NCI-H1436 (cell line): ENCODE measurements at places on chromosomes 7 and 10.
A peak's percentile ranks its signal among the peaks of the same experiment; 100 is the strongest.

- no peak for DNase-seq
Measured at GRCh38 chr7:38502289-38502688, 128.9 kb downstream of the AMPH start.

DNA sequence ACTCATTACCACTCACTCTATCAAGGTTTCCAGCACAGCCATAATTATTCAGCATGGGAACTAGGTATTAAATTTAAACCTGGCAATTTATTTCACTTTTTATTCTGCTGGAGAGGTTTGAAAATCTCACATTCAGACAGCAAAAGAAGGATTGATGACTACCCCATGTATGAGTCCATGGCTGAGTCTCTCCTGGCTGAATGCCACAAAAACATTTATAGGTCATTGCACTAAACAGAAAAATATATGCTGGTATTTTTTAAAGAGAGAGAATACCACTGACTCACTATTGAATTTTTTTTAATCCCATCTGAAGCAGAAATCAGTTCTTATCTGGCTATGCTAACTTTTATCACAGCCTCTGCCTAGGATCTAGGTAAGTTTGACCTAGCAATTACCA, 336.3 kb downstream of the PPP1R3A start:
- DNase-seq = no peak

DNA sequence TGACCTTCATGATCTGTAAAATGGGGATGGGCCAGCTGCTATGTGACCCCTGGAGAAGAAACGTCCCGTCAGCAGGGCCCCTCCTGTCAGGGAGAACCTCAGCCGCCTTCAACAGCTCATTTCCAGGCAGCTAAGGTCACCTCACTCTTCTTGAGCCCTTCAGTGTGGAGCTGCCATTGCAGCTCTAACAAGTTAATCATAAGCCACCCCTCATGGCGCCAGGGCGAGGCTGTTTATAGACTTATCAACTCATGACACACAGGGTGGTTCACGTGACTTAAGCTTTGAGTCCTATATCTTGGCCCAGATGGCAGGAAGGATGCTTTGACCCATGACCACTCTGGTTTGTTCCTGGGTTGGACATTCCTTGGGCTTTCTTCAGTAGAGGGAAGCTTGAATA, 315.1 kb downstream of the TNS3 start:
- DNase-seq = no peak

GRCh38 chr10:113376428-113376827, 176.4 kb upstream of the HABP2 start:
- no peak for DNase-seq

- no peak for DNase-seq
Measured at GRCh38 chr7:42269161-42269560, 32.2 kb upstream of the GLI3 start.

DNA sequence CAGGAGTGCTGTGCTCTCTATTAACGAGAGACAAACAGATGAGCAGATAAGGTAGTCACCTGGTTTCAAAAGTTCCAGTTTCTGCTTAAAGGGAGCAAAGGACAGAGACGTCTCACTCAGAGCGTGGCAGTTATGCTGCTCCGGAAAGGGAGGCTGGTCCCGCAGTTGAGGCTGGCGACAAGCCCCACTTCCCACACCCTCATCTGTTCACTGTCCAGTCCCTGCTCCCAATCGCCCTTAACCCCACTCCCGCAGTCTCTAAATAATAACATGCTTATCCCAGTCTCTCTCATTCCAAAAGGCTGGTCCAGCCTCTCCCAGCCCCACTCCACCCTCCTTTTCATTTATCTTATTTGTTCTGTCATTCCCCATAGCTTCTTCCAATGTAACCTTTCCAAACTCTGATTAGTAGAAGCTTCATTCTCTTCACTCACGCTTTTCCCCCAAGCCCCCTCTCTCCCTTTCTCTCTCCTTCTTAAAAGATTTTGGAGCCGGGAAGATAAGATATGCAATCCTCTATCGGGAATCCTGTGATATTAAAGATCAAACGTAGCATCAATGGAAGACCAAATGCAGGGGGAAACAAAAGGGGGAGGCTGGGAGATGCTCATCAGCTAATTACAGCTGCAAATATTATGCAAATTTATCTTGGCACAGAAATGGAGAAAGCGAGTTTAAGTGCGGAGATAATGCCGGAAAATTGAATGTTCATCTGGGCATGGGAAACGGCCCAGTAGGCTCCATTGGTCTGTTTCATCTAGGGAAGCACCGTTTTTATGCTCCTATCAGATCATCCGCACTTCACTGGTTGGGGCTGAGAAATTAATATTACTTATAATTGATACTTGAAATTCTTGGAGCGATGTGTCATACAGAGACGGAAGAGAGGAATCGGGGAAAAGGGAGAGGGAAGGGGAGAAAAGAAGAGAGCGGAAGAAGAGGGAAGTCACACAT, 16.3 kb upstream of the GATA3 start:
- DNase-seq = no peak

DNA sequence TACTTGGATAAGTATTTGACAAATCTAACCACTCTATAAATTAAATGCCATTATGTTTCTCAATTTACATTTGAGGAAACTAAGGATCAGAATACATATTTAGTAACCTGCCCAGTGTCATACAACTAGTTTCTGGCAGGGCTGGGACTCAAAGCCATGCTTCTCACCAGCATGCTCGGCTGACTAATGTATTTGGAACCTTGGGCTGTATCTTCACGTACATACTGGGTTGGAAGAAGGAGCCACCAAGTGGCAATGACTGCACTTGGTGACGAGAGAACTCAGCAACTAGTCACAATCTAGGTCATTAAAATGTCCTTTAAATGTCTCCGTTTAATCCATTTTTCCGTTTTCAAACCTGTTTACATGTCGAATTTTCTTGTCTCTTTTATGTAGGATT, 42.9 kb downstream of the CHRM2 start:
- DNase-seq = no peak

- no peak for DNase-seq
Measured at GRCh38 chr7:129836983-129837382, 115.8 kb downstream of the UBE2H start.

DNA sequence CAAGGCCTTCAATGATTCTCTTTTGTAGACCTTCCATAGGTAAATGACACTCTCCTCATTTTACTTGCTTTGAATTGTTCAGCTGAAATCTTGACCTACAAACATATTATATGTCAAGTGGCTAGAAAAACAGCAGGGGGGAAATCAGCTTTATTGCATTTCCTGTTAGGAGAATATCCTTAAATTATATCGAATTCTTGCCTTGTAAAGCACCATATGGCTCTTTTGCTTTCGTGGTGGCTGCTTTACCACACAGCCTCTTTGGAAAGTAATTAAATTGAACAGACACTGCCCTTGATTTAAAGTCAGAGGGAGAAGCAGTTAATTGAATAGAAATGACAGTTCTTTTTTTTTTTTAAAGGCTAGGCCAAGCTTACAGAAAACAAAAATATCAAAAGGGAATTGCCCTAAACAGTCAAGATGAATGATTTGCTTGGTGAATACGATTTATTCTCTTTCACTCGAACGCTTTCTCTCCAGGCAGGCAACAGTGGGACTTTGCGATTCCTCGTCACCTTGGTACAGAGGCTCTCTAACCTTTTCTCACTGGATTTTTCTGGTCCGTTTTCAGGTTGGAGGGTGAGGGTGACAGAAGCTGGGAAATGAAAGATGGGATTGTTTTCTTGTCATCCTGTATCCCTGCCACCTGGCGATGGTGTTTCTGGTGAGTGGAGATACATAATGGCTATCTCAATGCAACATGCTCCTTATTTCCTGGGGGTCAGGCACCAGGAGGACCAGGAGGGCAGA, 126.0 kb downstream of the GATA3 start:
- no peak for DNase-seq

GRCh38 chr7:115368998-115369397, 447.1 kb downstream of the MDFIC start:
- no peak for DNase-seq

DNA sequence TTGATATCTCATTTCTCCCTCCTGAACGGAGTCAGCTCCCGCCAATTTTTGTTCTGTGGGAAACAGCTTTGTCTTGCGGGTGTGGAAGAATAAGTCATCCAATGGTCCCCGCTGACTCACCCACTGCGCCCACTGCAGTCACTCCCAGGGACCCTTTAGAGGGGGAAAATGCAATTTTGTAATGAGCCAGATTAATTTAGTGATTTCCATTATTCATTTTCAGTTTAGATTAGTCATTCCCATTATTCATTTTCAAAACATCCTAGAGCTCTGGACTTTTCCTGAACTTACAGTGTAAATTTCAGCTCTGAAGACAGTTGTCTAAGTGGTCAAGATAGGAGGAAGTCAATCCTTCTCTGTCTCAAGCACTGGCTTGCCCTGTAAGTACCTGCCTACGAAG, 154.9 kb upstream of the TMEM72 start:
- DNase-seq = no peak

- DNase-seq = no peak
Measured at GRCh38 chr10:125163803-125164202, 3.4 kb upstream of the CTBP2 start.

GRCh38 chr10:100482834-100483185, 20.0 kb downstream of the WNT8B start:
- no peak for DNase-seq

DNA sequence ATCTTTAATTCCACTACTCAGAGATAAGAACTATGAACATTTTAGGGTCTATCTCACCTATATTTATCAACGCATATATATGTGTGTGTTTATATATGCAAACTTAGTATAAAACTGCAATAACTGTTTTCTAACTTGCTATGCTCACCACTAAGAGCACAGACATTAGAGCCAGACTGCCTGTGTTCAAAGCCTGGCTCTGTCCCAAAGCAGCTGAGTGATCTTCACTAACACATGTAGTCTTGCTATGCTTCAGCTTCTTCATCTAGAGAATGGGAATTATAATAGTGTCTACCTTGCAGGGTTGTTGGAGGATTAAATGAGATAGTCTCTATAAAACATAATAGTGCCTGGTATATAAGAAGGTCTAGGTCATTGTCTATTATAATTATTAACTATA, 165.5 kb downstream of the MAGI2 start:
- no peak for DNase-seq

DNA sequence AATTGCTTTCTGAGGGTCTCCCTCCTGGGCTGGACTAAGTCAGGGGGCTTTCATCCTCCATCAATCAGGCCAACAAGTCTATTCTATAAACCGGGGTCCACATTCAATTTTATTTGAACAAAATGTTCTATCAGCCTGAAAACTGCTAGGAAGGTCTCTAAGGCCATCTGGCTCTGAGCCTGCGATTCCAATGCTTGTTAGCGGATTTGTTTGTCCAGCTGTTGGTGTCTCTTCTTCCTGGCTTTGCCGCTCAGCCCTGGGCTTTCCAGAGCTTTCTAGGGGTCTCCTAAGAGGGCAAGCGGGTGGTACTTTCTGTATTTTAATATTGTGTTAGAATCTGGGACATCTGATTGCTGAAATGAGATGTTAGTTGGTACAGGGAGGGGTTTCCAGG, 136.7 kb downstream of the VIPR2 start:
- DNase-seq = no peak

GRCh38 chr7:30068117-30068516, 39.9 kb downstream of the PLEKHA8 start:
- no peak for DNase-seq

GRCh38 chr7:26550492-26550891, 258.8 kb downstream of the SNX10 start:
- no peak for DNase-seq

DNA sequence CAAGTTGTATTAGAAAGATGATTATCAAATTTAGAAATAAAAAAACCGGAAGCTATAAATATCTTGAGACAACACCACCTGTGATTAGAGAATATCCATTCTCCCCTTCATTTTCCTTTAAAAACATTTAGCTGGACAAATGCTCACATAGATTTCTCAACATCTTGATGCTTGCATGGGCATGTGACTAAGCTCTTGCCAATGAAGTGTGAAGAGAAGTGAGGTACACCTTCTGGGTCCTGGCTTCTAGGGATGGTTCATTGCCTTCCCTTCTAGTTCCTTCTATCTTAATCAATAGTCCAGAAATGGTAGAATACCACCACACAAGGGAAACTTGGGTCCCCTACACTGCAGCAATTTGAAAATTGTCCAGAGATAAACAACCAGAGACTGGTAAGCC, 41.0 kb downstream of the WAPL start:
- no peak for DNase-seq

- DNase-seq = no peak
Measured at GRCh38 chr7:80146545-80147182, 12.0 kb downstream of the GNAI1 start.

- no peak for DNase-seq
Measured at GRCh38 chr7:47361236-47361635, 220.7 kb downstream of the TNS3 start.

DNA sequence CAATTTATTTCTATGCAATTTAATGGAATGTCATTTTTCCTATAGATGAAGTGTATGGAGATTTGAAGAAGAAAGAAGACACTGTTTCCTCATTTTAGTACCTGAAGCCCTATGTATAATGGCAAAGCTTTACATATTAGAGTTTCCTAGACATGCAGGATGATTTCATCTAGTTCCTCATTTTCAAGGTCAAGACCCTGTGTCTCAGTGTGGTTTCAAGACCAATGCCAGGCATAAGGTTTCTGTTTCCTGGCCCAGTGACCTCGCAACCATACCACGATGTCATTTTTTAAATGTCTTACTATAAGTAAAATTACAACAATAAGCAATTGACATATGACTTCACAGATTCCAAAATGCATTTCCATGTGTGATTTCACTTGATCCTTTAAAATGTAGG, 336.5 kb upstream of the PRKCQ start:
- DNase-seq = no peak

GRCh38 chr10:126393076-126393475, 4.8 kb upstream of the ADAM12 start:
- DNase-seq = no peak

GRCh38 chr7:76310102-76310957, 7.9 kb downstream of the HSPB1 start:
- DNase-seq = no peak

DNA sequence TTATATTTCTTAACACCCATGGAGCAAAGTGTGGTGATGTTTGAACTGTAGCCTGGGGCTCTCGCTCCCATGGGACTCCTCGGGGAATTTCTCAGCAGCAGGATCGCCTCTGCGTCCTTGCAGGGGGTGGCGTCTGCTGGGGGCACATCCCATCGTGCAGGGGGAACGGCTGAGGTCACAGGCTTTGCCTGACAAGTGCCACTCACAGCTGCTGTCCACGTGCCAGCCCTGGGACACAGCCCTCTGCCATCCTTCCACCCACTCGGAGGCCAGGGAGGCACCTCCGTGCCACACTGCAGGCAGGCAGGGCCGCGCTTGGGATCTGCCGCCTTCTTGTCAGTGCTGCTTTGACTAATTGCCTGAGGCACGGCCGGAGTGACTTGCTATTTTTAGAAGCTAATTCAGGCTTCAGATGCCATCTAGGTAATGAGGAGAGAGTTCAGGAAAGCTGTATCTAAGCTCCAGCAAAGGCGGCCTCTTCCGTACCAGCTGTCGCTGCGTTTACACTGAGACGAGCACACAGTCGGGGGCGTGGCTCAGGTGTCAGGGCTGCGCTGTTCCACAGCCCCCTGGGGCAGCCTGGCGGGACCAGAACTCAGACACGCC, 45.7 kb downstream of the PITRM1 start:
- peak; percentile 94 for DNase-seq

- no peak for DNase-seq
Measured at GRCh38 chr7:134774119-134774518, 5.3 kb upstream of the CALD1 start.

- no peak for DNase-seq
Measured at GRCh38 chr10:102597131-102597991, 46.9 kb upstream of the TRIM8 start.

GRCh38 chr10:24162206-24162985, 46.5 kb upstream of the KIAA1217 start:
- DNase-seq = no peak

GRCh38 chr10:131926743-131927595, 26.2 kb downstream of the PPP2R2D start:
- DNase-seq = no peak

- DNase-seq = no peak
Measured at GRCh38 chr10:122020226-122020625, 31.3 kb downstream of the TACC2 start.
